HuH-7.5 (cell line): ENCODE measurements at places on chromosomes 16 and 17.

- DNase-seq = no peak
Observed at GRCh38 chr16:47917118-47917517, 238.7 kb downstream of the ABCC12 start.

DNA sequence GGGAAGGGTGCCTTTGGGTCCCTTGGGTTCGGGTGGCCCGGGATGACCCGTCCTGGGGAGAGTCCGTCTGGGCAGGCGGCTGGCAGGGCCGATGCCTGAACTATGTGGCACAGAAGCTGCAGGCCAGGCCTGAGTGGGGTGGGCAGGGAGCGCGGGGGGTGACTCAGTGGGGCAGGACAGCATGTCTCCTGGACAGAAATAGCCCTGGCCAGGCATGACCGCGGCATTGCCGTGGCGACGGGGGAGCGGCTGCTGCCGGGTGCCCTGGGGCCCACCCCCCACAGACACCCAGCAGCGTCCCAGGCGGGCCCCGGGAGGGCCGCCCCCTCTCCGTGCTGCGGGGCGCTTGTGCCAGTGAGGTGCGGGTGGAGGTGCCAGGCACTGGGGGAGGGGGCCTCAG lies 1.8 kb upstream of the C1QTNF8 start:
- no peak for DNase-seq

GRCh38 chr16:50888486-50889261 lies 146.8 kb downstream of the CYLD start:
- no peak for DNase-seq

DNA sequence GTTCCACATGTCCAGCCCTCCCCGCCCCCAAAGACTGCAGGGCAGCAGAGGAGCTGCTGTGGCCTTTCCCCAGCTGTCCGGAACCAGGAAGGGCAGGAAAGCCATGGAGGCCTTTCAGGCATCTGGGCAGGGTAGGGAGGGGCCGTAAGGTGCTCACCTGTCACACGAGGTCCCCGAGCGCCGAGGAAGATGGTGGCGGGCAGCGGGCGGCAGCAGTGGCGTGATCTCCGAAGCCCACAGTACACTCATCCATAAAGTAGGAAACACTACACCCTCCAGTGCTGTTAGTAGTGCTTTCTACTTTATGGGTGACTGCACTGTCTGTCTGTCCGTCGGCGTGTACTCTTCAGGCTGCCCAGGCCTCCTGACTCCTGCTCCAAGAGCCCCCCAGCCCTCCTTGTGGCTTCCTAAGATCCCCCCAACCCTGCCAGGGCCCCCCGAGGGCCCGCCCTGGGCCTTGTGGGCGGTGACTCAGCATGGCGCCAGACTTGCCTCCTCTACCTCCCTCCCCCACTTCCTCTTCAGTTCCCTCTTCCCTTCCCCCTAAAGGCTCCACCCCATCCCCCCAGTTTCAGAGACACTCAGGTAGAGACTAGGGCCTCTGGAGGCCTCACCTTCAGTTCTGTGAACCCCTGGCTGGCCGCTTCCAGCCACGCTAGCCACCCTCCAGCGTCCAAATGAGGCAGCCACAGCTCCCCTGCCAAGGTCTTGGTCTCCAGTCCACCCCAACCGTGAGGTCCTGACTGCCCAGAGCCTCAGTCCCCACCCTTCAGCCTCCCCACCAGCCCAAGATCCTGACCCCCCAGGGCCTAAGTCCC lies 2.6 kb upstream of the TSPOAP1 start:
- DNase-seq = no peak

DNA sequence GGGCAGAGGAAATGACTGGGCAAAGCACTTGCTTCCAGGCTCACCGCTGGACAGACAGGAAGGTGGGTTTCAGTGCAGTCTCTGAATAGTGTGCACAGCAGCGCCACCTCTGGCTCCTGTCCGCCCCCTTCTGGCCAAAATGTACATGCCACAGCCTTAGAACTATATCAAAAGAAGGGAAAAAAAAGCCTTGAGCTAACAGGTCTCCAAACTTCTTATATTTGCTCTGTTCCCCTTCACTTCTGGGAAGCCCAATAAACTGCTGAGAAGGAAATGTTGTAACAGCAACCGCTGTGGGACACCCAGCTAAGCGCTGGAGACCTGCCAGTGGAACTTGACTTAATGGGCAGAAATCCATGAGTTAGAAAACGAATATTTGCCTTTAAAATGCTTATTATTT lies 17.5 kb downstream of the COG7 start:
- DNase-seq = peak; percentile 25

DNA sequence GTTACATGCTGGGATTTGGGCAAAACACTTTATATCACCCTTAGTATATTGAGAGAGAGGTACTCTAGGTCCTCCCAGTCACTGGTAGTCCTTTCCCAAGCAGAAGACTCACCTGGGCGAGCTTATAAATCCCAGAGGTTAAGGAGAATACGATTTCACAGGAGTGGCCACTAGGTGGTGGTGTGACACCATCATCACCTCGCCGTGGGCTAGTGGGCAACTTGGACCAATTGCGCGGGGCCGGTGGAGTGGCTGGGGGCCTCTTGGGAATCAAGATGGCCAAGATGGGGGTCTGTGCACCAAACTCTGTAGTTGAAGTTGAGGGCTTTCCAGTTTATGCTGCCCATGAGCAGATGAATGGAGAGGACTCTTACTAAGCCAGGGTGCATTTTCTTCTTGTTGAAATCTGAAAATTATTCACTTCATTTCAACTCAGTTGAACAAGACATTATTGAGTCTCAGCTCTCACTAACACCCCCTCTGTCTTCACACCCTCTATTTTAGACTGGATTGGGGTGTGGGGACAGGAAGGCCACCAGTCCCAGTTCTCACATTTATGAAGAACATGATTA lies 38.2 kb upstream of the PIRT start:
- DNase-seq = no peak

- no peak for DNase-seq
Observed at GRCh38 chr17:43341715-43342588, 56.8 kb upstream of the ARL4D start.

GRCh38 chr17:72219824-72220493 lies 99.1 kb downstream of the SOX9 start:
- DNase-seq = no peak

GRCh38 chr17:32281011-32281451 lies 15.4 kb downstream of the RHBDL3 start:
- DNase-seq = no peak

GRCh38 chr16:67270931-67271338 lies 8.4 kb upstream of the PLEKHG4 start:
- no peak for DNase-seq

- no peak for DNase-seq
Observed at GRCh38 chr16:83171396-83171795, 544.6 kb downstream of the CDH13 start.

- no peak for DNase-seq
Observed at GRCh38 chr16:67750466-67750865, 31.4 kb upstream of the GFOD2 start.

DNA sequence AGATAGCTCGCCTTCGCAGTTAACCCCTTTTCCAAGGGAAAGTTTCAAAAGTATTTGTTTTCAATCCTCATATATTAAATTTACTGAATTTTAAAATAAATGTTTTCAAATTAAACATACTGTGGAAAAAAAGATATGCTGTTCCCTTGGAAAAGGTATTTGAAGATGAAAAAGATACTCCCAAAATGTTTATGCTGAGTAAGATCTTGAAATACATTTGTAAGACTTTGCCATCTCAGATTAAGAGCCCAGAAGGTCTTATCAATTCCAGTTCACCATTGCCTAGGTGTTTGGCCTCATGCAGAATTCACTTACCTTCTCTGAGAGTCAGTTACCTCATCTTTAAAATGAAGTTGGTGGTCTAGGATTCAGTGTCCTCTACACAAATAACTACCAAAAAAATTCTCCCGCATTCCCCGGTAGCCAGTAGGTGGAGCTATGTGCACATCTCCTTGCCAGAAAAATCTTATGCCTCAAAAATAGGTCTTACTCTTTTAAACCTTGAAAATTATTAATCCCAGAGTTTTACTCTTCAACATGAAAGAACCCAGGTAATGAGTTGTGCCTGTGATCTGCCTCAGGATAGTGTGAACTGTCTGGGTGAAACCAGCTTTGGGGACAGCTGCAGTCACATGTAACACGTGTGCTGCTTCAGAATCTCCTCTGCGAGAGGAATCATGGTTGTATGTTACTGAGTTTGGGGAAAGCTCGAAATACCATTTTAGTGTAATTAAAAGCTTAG lies 178.3 kb downstream of the MRTFB start:
- DNase-seq = peak; percentile 13

- no peak for DNase-seq
Observed at GRCh38 chr17:17400070-17400469, 76.7 kb upstream of the MED9 start.
